Mucosa of gallbladder (tissue), 1 donor: ENCODE measurements at places on chromosomes 4 and X. TPM values are rescaled to one million over a fixed set of nuclear protein-coding genes. Genes with fewer than 3 reads are reported as not detected.

The LRIT3 gene
- 0.23 TPM for total RNA-seq

- DNase-seq, result no peak
Measured at GRCh38 chr4:168647646-168648375, 151.0 kb downstream of the PALLD start.

DNA sequence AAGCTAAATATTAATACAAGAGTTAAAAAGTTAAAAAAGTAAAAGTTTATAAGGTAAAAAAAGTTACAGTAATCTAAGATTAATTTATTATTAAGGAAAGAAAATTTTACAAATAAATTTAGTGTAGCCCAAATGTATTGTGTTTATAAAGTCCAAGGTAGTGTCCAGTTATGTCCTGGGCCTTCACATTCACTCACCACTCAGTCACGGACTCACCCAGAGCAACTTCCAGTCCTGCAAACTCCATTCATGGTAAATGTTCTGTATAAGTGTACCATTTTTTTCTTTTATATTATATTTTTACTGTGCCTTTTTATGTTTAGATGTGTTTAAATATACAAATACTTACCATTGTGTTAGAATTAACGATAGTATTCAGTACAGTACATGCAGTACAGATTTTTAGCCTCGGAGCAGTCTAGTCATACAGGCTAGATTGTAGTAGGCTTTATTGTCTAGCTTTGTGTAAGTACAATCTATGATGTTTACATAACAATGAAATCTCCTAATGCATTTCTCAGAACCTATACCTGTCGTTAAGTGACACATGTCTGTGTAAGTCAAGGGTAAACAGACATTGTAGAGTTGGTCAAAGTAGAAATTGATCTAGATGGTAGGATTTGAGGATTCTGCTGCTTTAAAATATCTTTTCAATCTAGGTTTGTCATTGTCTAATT, 197.7 kb downstream of the GC start:
- no peak for DNase-seq

GRCh38 chr4:5827108-5828004, 65.5 kb downstream of the CRMP1 start:
- no peak for DNase-seq

DNA sequence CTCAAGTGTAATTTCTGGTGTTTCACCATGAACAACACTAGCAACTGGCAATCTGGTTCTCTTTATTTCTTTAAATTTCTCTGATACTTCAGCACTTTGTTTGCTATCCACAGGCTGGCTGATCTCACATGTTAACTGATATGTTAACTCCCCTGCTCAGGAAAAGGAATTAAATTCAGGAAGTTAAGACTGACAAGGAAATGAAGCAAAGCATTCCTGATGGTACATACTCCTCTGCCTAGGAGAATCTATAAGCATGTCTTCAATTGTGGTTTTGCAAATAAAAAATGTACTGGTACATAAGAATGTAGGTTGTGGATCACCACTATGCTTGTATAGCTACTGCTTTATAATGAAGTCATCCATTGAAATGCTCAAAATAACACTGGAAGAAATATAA, 1119.2 kb upstream of the INTU start:
- DNase-seq, result no peak

DNA sequence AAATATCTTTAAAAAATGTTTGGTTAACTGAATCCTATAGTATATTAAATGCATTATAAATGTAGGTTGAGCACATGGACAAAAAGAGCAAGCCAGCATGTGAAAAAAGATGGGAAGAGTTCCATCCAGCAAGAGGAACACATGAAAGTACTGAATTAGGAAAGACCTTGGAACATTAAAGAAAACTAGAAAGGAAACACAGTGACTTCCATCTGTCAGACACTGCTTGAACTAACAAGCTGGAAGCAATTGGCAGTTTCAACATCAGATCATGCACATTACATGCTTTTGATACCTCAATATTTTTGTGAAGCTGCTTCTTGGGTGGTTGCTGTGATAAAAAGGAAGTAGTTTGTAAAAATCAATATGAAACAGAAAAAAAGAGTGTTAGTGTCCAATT, 626.8 kb upstream of the GNPDA2 start:
- DNase-seq, result no peak
